ENCODE measurements at places on chromosomes 5 and 9.

DNA sequence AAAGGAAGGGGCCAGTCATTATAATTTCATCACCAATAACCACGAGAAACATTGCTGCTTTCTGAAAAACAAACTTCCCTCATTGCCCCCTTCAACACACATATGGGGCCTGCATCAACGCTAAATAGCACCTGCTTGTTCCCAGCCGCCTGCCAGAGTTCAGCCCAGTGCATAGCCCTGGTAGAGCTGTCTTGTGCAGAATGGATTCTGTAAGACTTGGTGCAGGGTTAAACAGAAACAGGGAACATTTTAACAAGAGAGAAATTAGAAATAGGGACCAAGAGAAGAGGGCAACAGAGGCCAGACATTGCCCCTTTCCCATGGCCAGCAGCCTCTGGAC lies 56.7 kb downstream of the UBE2QL1 start:
- DNase-seq: no peak

- no peak for DNase-seq
Observed at GRCh38 chr9:3205421-3206095, 320.2 kb downstream of the RFX3 start.

DNA sequence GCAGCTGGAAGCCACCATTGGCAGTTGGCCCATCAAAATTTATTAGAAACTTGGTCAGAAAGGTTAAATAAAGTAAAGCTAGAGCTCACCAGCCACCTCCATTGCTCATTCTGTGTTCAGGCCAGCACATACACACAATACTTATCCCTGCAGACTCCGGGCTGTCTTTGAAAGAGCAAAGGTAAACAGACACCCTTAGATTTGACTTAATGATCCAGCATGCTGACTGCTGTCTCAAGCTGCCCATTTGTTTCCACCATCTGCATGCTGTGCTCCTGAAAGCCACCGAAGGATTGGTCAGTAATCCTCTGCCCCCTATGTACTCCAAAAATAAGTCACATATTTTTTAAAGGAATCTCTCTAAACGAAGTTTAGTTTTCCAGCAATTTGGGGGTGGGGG lies 1059.8 kb upstream of the DMAC1 start:
- no peak for DNase-seq

DNA sequence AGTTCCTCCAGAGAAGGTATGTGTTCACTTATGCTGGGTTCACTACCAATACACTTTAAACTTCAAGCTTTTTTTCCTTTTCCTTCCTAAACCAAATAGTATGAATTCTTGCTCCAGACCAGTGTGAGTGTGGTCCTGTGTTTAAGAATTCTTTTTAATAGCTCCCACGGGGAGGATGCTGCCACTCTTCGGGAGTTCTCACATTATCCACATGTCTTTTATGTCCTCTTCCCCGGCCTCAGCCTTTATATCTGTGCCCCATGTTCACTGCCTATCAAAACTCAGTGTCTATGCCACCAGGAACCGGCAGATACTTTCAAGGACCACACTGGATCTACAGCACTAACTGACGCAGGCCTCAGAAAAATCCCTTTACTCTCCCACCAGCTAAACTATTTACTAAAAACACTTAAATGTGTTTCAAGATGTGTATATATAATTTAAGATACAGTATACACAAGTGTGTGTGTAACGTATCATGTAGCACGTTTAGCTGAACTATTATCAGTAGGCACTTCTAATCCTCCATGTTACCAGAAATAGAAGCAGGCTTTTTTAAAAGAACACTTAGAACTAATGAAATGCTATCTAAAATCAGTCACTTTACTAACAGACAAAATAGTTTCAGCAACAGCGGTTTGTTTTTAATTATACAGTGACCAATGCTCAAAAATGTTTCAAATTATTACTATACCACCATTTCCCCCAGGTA lies 88.0 kb downstream of the PLPP1 start:
- DNase-seq: no peak
